ENCODE measurements at places on chromosomes 6 and 20.

- DNase-seq = no peak
Observed at GRCh38 chr20:50784464-50784863, 10.4 kb upstream of the BCAS4 start.

GRCh38 chr20:54255157-54255556, 47.3 kb downstream of the PFDN4 start:
- DNase-seq = no peak

GRCh38 chr6:153872946-153873345, 166.1 kb upstream of the OPRM1 start:
- no peak for DNase-seq

GRCh38 chr6:146191166-146191565, 162.3 kb downstream of the GRM1 start:
- no peak for DNase-seq

DNA sequence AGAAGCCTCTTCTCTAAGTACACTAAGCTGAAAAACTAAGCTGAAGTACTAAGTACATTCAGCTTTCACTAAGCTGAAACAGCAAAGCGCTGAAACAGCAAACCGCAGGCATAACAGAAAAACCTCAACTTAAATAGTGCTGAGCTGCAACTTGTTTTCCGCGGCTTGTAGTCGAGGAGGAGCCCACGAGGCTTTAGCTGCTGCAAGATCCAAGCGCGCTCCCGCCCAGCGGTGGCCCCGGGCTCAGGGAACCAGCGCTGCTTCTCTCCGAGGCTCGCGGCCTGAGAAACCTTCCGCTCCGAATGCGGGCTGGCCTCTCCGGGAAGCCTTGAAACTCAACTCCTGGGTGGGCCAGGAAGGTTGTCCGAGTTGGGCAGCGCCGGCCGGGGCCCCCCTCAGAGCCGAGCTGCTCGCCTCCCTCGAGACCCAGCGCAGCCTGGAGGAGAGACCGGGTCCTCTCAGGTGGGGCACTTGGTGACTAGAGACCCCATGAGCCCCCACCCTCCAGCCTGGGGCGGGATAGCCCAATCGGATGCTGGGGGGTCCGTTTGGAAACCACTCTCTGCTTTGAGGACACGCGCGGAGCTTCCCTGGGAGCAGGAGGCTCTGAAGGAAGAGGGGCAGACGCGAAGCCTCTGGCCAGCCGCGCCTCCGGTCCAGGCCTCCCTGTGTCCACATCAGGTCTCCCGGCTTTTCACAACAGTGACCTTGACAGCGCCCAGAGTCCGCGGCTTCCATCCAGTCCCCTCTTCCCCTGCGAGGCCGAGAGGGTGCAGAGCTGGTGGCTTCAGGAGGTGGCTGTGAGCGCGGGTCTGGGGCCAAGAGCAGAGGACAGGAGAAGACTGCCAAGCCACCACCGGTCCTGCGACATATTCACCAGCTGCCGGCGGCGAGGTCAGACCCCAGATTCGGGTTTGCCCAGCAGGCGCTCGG, 38.1 kb upstream of the HLA-E start:
- no peak for DNase-seq
